ENCODE measurements at places on chromosomes 6 and 20. TPM values are rescaled to one million over a fixed set of nuclear protein-coding genes. Genes with fewer than 3 reads are reported as not detected.

Gene CALHM5
- not detected for total RNA-seq

Gene F13A1
- total RNA-seq = not detected

Gene SRMS
- total RNA-seq = not detected

Gene SLC22A16
- not detected for total RNA-seq

Gene RUNX2
- 3.8 TPM for total RNA-seq

Gene CNPY3
- total RNA-seq = 72.1 TPM

Gene MED23
- total RNA-seq = 33.6 TPM

Gene E2F1
- total RNA-seq = 48.2 TPM

Gene ULBP2
- total RNA-seq = 2.7 TPM

Gene MRAP2
- not detected for total RNA-seq

Gene PTGIS
- 0.60 TPM for total RNA-seq

Gene ZSCAN31
- 1.2 TPM for total RNA-seq

Gene CYP39A1
- total RNA-seq = not detected

Gene RGL2
- total RNA-seq = 58.6 TPM

Gene ESR1
- 5.7 TPM for total RNA-seq

Gene CD40
- total RNA-seq = 0.82 TPM

Gene TNFRSF6B
- total RNA-seq = not detected

Gene CBLN4
- total RNA-seq = not detected

Gene NRSN1
- total RNA-seq = not detected

Gene TDRD6
- not detected for total RNA-seq

Gene THBD
- total RNA-seq = not detected

Gene BMP2
- not detected for total RNA-seq

Gene CPXM1
- total RNA-seq = 0.10 TPM

Gene CLPSL2
- total RNA-seq = not detected

Gene LPIN3
- 0.83 TPM for total RNA-seq

Gene GABRR1
- not detected for total RNA-seq

Gene COL9A1
- total RNA-seq = not detected

Gene COL9A3
- total RNA-seq = not detected

Gene BIRC7
- total RNA-seq = not detected

Gene BANF2
- total RNA-seq = not detected

Gene OOEP
- 0.24 TPM for total RNA-seq

Gene SLA2
- 65.7 TPM for total RNA-seq
